ENCODE measurements at places on chromosomes 7 and 10.

- no peak for DNase-seq
Observed at GRCh38 chr10:2509081-2509531, 558.2 kb upstream of the PFKP start.

DNA sequence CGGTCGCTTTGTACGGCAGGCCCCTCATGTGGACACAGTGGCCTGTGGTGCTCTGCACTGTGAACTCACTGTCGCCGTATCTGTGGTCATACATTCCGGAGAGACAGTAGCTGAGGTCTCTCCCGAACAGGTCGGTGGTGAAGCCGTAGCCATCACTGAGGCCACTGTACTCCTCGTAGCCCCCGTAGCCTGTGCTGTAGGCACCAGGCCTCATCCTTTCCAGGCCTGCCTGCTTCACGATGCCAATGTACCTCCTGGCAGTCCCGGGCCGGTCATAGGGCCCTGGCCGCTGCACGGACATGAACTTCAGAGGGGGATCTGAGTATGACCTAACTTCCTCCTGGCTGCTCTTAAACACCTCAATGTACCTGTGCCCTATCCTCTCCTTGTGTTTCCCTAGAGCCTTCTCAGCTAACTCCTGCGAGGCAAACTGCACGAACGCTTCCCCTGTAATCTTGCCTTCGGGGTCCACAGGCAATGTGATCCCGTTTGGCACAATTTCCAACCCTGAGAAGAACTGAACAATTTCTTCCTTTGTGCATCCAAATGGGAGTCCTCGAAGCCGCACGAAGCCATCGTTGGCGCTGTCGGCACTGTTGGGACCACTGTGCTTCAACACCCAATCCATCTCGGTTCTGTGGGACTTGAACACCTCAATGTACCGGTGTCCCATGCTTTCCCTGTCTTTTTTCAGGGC, 15.7 kb downstream of the FXYD4 start:
- no peak for DNase-seq

DNA sequence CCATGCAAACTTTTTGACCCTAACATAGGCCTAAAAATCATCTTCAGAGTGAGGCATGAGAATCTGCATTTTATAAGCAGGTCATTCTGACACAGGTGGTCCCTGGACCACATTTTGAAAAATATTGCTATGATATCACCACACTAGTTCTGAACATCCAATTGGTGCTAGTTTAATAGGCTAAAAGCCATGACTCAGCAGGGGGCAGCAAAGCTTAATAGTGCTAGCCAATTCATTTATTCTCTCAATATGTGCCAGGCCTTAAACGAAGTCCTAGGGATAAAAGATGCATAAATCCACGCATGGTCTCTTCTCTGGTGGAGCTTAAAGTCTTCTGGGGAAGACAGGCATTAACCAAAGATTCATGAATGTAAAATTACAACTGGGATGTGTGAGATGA, 10.2 kb upstream of the SLC25A28 start:
- DNase-seq = no peak

DNA sequence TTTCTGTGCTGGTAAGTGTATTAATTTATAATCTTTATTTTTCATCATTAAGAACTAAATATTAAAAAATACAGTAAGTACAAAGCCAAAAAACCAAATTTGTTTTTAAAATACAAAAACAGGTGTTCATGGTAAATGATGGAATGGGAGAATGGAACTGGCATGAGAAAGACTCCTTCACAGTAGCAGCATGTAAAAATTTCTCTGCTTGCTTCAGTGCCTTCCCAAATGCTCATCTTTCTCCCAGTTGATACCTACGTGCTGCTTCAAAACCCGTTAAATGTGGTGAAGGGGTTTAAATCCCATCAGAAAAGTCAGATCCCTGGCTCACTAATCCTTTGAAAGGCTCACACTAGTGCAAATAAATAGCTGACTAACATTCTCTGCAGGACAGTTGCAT, 4.2 kb downstream of the RNF133 start:
- DNase-seq = no peak

- no peak for DNase-seq
Observed at GRCh38 chr10:105857268-105858264, 1216.5 kb downstream of the SORCS3 start.

All from NK-92 treated with Interleukin-12 subunit alpha and Interleukin-12 subunit beta, amount 100 ng/mL, for 24 hours (cell line).